ENCODE measurements at places on chromosomes 4 and X. TPM values are rescaled to one million over a fixed set of nuclear protein-coding genes. Genes with fewer than 3 reads are reported as not detected.

GRCh38 chr4:38113132-38113531 is 152.9 kb downstream of the PTTG2 start:
- no peak for DNase-seq

- DNase-seq, result no peak
Observed at GRCh38 chr4:36027203-36027602, 217.1 kb downstream of the ARAP2 start.

- no peak for DNase-seq
Observed at GRCh38 chr4:117225471-117225870, 140.1 kb upstream of the TRAM1L1 start.

FGG gene
- not detected for total RNA-seq

GRCh38 chr4:7150036-7150635 is 42.2 kb upstream of the SORCS2 start:
- DNase-seq, result no peak

IL13RA1 gene
- total RNA-seq, result 52.7 TPM

GRCh38 chr4:142128529-142128928 is 492.1 kb downstream of the IL15 start:
- DNase-seq, result no peak

DNA sequence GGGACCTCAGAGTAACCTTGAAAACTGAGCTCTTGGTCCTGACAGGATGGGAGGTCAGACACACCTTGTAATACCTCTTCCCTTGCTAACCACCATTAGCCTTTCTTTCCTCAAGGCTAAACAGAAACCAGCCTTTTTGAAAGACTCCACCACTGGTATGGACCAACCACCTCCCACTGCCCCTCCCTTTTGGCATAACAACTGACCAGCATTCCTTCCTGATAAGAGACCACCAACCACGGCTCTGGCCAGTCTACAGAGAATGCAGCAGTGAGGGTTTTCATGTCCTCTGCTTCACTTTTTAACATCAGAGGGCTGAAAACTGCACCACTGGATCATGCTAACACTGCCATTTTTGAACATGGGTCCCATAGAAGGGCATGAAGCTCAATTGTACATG is 100.2 kb upstream of the MID1IP1 start:
- no peak for DNase-seq

DNA sequence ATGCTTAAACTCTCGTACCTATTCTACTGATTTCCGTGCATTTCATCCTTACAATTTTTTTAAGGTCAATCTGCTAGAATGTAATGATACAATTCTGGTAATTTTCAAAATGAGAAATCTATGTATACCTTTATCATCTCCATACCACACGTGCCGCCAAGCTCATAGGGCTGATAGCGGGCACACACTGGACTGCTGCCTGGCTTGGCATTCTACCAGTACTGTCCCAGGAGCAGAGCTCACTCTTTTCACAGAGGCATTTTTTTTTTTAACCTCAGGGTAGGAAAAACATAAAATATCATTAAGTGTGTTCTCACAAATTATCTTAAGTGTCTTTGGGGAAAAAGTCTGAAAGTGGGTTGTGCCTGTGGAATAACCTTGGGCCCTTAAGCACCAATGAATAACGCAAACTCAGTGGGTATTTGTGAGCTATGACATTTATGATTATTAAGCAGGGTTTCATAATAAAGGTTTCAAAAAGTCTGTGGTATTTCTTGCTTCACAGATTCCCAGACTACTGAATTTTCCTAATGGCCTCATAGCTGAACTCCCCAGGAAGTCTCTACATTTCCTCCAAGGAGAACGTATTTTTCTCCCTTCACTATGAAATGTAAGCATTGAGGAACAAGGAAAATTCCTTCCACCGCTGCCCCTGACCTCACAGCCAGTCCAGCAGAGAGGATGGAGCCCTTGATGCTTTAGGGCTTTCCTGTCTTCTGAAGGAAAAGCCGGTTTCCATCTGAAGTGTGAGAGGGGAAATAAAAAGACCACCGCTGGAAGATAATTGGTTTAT is 125.2 kb downstream of the ELOVL6 start:
- no peak for DNase-seq

RADX gene
- 2.9 TPM for total RNA-seq

PPP2R2C gene
- total RNA-seq, result not detected
